Stimulated activated CD4-positive, alpha-beta T cell treated with anti-CD3 and anti-CD28 coated beads, Interleukin-15, amount 100 ng/mL, for 1 hour (primary cell): ENCODE measurements at places on chromosomes 11 and 22.

DNA sequence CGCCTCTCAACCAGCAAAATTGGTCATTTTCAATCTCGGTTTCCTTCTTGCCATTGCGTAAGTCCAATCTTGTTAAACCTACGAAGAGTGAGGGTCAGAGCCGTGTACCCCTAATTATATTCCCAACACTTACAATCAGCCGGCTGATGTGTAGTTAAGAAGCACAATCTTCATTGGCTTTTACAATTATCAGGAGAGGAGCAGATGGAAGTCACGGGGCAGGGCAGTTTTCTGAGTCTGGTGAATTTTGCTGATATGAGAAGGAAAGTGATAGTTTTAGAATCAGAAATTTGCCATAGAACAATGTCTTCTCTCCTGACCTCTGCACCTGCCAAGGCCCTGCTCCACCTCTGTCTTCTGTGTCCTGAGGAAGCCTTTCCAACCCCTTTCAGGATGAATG lies 35.0 kb upstream of the ATXN10 start:
- no peak for DNase-seq

DNA sequence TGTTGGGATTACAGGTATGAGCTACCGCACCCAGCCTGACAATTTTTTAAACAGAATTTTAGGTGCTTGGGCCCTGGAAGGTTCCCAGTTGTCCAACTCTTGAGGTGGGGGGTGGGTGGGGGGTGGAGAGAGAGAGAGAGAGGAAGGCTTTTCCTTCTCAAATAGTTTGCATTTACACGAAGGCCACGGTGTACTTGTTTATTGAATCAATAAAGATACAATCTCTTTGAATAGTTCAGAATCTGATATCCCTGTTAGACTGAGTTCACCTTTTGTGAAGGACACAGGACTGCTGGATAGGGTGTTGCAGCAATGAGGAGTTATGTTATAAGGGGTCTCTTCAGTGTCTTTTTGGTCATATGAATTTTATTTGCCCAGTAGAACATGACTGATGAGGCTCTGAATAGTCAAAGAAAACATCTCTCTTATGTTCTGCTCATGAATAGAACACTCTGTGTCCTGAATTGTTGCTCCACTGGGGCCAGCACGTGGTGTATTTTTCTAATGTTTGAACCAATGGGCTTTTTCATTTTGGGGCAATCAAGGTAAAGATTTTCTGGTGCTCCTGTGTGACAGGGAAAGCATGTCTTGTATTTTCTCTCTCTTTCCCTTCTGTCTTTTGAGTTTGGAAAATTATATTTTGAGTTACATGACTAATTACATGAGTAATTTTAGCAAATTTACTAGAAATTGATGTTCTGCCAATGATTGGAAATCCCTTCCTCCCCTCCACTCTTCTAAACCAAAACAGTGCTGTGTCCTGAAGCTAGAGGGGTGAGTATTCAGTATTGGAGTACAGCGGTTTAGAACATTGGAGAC lies 61.7 kb downstream of the PTPRJ start:
- no peak for DNase-seq

DNA sequence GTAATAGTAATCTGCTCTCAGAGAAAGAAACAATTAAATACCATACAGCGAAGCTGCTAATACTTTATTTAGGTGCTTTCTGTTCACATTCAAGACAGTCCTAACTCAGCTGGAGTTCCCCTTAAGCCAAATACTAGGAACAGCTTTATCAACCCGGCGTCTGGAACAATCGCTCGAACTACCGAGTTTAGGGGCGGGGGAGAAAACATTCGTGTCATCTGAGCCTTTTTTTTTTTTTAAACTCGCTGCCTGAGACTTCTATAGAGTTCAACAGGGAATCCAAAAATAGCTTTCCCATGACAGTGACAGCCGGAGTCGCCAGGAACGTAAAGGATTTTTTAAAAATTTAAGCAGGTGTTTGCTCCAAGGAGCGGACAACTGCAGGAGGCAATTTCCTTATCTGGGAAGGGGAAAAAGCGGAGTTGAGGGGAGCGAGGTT lies 852 bp downstream of the TRAF6 start:
- no peak for DNase-seq

GRCh38 chr11:62721994-62722393 lies 5.3 kb downstream of the HNRNPUL2 start:
- DNase-seq, result no peak

- DNase-seq, result no peak
These were observed 729.3 kb downstream of the NTM start for GRCh38 chr11:132099692-132100091.

DNA sequence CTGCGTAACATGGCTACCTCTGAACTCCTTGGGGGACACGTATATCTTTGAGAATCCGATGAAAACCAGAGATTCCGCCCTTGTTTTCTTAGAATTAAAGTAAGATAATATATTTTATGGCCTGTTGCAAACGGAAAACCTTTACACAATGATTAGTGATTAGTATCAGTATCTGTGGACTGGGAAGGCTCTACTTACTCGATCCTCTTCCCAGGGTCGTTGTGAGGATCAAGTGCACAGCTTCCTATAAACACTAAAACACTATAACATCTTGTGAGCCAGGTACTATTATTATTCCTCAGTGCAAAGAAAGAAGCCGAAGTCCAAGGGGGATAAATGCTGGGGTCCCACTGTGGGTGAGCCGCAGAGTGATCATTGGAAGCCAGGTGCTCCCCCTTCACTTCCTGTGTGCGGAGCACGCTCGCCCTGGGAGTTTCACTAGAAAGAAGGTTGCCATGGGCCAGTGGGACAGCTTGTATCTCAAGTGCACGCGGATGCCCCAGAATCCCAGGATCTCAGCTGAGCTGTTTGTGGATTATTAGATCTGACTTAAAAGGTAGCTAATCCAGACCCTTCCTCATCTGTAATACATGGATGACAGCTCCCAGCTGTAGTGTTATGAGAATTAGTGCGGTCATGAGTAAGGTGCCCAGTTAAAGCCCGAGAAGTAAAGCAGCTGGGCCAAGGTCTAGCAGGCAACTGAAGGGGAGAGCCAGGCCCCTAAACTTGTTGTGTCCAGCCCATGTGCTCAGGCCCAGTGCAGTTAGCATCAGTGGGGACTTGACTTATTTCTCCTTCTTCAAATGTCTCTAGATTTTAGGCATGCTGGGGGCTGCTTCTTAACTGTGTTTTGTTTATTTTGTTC lies 839 bp downstream of the CBY1 start:
- DNase-seq, result peak; percentile 1

GRCh38 chr11:123478352-123478987 lies 48.4 kb downstream of the GRAMD1B start:
- no peak for DNase-seq
